ENCODE measurements at places on chromosomes 1 and 21.

GRCh38 chr21:46142582-46143473 is 12.6 kb downstream of the FTCD start:
- no peak for DNase-seq

- no peak for DNase-seq
Observed at GRCh38 chr1:215087603-215088002, 5.1 kb downstream of the KCNK2 start.

DNA sequence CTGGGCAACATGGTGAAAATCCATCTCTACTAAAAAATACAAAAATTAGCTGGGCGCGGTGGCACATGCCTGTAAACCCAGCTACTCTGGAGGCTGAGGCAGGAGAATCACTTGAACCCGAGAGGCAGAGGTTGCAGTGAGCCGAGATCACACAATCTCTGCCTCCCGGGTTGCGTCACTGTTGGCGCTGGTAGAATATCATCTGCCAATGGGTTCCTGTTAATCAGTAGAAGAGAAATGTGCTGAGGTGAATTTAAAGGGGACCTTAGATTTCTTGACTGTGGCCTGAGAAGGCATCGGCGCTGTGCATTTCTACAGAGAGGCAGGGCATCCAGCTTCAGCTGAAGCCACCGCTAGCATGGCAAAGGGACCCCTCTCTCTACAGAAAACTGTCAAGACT is 68.0 kb downstream of the TGFB2 start:
- no peak for DNase-seq

DNA sequence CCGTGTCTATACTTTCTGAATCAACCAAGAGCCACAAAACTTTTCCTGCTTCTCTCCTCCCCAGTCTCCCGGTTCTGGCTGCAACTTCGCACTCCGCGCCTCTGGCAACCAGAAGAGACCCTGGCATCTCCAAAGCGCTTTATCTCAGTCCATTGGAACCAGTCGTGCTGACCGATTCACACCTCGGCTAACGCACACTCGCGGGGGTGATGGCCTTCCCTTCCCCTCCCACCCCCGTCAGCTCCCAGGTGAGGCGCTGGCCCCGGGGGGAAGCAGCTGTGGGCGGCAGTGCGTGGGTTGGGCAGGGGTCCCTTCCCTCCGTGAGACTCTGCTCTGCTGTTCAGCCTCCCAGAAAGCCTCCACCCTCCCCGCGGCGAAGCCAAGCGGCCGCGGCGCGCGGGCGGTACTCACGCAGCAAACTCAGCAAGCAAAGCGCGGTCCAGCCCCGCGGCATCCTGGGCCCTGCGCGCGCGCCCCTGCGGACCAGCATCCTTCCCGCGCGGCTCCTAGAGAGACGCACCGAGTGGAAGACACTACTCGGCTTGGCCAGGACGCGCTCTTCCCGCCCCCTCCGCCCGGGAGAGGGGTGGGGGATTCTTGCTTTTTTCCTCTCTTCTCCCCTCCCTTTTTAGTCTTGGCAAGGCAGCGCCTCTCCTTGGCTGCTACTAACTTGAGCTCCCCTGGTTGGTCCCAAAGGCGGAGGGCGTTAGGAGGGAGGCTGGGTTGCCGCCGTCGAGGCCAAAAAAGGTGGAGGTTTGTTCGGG is at the start of gene CD34:
CD34 (minus strand) TSS at position 535 of the 764 bp plus-strand sequence; CDS start at position 490, 45 bp downstream.
- no peak for DNase-seq

- no peak for DNase-seq
Observed at GRCh38 chr1:160489513-160490261, 33.4 kb downstream of the SLAMF6 start.

DNA sequence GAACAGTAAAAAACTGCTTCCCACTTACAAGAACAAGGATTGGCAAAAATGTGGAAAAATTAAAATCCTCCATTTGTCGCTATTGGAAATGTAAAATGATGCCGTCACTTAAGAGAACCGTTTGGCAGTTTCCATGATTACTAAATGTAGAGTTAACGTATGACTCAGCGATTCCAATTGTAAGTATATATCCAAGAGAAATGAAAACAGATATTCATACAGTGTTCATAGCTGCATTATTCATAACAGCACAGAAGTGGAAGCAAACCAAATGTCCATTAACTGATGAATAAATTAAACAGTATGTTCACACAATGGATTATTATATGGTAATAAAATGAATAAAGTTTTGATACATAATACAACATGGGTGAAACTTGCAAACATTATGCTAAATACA is 971.0 kb downstream of the AMY1C start:
- DNase-seq: no peak

- DNase-seq: no peak
Observed at GRCh38 chr1:203590603-203591002, 36.0 kb upstream of the ATP2B4 start.

GRCh38 chr1:46110521-46110920 is 21.9 kb downstream of the PIK3R3 start:
- DNase-seq: no peak

DNA sequence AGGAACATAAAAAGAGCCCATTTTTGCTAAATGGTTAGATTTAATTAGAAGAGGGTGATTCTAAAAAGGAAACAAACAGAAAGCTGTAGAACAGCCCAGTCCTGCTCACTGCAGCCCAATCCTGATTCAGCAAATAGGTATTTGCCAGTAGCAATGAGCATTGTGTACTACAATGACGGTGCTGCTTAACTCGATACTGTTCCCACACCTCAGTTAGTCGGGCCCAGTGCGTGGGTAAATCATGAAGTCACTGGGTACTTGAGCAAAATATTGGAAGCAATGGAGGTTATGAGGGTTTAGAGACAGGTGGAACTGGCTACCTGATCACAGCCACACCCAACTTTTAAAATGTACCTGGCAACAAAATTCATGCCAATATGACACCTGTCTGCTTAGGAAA is 101.5 kb upstream of the ADGRL2 start:
- DNase-seq: no peak

GRCh38 chr21:15795533-15795932 is 65.8 kb downstream of the USP25 start:
- no peak for DNase-seq

DNA sequence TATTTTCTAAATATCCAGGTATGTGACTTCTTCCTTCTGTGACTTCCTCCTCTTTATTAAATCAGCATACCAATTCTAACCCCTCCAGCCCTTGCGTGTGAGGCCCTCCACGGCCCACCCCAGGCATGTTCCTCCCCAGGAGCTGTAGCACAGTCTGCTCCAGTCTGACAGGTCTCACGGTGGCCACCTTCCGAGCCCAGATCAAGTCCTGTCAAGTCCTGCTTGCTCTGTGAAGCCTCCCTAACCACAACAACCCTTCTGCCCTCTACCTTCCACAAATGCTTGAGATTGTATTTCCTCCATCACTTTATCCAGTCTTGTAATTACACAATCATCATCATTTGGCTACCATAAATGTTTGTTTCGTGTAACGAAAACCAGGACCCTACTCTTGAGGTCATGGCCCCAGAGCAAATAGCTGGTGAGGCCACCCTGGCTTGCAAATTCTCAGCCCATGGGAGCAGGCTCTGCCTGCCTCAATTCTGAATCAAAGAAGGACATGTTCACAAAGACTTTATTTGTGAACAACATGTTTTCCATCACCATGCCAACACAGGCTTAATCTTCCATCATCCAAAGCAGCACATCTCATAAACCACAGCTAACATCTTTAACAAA is 33.0 kb upstream of the S100A7 start:
- DNase-seq: no peak

DNA sequence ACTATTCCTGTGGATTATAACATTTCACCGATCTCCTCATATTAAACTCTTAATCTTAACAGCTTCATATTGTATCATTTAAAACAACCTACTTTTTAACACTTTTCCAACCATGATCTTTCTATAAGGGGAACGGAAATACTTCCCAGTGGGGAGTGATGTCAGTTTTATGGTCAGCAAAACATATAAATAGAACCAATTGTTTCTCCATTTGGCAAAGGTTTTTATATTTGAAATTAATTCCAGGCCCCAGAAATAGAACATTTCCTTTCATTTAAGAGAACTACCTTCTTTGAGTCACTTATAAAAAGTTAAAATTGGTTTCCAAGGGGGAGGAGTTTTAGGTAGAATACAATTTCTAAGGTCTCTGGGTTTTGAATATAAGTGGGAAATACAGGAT is 189.6 kb downstream of the TGFBR3 start:
- no peak for DNase-seq

GRCh38 chr1:211814313-211814712 is 16.2 kb downstream of the LPGAT1 start:
- no peak for DNase-seq

DNA sequence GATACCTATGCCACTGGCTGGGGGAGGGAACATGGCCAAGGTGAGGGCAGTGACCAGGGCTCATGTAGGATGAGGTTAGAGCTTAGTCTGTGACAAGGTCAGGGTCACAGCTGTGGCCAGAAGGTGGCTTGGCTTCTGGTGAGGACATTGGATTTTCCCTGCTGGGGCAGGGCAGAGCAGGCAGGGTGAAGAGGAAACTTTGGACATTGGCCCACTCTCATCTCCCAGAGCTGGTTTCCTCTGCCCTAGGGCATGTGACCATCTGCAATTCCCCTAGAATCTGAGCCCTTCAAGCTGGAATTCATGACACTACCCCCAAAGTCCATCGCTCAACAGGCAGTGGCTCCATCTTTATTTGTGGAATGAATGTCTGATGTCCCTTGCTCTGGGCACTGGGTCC is 5.3 kb downstream of the DMBX1 start:
- DNase-seq: no peak

- DNase-seq: no peak
Observed at GRCh38 chr1:28663871-28664470, 4.6 kb upstream of the GMEB1 start.

DNA sequence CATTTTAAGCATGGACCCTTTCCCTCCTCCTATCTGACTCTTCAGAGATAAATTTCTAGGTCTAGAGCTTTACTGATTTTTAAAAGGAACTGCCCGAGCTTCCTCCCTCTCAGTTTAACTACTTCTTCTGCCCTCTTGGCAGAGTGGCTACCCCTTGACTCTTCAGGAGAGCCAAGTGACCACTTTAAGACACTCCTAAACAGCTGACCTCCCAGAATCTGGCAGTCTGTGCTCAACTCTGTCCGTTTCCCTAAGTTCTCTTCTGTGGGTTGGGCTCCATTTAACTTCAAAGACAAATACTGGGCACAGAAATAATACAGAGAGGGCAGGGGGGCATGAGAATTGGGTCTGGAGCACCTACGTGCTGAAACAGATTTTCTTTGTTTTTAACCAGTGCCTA is 196.3 kb upstream of the FOXD3 start:
- DNase-seq: no peak

GRCh38 chr1:246281639-246282038 is 225.4 kb downstream of the SMYD3 start:
- DNase-seq: no peak

- DNase-seq: no peak
Observed at GRCh38 chr1:157105988-157106812, 6.6 kb upstream of the ETV3L start.

DNA sequence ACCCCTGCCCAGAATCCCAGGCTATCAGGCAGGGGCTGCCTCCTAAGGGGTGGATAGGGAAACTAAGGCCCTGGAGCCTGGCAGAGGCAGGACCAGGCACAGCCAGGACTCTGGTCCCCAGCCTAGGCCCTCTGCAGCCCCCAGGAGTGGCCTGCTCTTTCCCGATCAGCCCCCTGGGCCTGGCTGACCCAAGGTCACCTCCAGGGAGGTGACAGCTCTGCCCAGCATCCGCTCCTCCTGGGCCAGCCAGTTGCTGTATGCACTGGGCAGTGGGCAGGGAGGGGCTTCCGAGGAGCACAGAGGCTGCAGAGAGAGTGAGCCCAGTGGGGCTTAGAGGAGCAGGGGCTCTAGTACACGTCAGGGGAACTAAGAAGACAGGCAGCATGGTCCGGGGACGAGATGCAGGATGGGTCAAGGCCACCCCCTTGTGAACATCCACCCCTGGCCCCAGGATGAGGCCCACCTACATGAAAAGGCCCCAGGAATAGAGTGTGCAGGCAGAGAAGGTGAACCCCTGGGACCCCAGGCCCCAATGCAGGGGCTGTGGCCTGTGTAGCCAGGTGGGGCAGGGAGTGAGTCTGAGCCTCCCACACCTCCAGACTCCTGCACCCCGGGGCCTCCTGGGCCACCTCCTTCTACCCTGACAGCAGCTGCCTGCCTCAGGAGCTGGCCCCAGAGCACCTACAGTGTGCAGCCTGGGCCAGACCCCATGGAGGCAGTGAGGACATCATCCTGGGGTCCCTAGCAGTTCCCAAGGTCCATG is 32.8 kb downstream of the WNT9A start:
- DNase-seq: no peak

DNA sequence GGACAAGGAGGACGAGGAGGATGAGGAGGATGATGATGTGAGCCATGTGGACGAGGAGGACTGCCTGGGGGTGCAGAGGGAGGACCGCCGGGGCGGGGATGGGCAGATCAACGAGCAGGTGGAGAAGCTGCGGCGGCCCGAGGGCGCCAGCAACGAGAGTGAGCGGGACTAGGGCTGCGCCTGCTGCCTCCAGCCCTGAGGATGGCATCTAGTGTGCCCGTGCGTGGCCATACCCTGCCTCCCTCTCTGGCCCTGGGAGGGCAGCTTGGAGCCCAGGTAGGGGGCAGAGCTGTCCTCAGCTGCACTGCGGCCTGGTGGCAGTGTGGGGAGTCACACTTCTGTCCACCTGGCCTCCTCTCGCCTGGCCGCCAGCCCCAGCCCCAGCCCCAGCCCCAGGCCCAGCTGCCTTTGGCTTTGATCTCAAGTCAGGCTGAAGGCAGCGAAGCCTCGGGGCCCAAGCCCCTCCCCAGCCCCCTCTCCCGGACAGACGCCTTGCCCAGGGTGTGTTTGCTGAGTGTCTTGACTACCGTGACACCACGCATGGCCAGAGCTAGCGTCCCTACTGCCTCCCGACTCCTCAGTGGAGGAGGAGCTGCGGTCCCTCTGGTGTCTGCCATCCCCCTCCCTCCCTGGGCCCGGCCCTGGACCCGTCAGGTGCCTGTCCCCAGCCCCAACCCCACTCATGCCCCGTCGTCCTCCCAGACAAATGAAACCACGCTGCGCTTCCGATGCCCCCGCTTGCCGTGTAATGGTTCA is 155.2 kb downstream of the PEX14 start:
- DNase-seq: no peak

DNA sequence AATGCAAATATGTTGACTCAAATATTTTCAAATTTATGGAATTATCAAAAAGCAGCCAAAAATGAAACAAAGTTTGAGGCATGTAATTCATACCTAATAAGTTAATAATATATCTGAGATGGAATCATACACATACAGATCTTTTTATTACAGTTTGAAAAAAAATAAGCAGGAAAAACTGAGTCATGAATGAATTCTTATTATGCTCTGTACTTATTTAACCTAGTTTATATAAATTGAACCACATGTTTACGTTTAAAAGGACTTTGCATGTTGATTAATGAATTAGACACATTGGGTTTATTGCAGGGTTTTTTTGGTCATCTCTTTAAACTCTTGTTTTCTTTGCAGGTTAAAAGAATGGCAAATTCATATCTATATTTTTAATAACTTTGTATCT is 40.9 kb downstream of the CMPK1 start:
- no peak for DNase-seq

GRCh38 chr1:193411215-193411614 is 224.8 kb upstream of the B3GALT2 start:
- DNase-seq: no peak

- no peak for DNase-seq
Observed at GRCh38 chr1:78792756-78793155, 143.1 kb downstream of the IFI44 start.

Data from right renal cortex interstitium (tissue), 3 donors.